NCI-H526 (cell line): ENCODE measurements at places on chromosomes 3 and 15.

DNA sequence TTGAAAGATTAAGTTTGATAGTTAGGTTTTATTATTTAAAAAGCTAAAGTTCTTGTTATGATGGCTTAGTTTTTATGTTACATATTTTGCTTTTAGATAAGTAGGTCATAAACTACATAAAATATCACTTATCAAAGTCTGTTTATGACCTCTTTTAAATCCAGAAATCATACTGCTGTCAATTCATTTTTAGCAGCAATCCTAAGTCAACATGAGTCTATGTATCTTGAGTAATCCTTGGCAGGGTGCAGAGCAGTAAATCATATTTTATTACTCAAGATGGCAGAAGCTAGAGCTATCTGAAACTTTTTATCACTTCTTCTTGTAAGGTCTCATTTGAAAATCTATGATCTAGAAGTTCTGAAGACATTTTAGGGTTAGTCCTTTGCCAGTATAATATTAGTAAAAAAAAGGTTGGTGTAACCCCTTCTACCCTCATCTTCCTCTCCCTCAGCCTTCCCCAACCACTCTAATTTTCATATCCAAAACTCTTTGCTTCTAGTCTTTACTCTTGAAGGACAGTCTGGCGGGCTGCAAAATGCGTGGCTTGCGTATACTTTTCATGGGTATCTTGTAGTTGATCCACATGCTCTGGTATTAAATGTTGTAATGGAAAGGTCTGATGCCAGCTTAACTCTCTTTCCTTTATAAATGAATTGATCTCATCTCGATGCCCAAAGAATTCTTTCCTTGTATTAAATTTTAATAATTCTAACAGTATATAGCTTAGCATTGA lies 134.0 kb upstream of the THRB start:
- DNase-seq, result no peak

GRCh38 chr3:11381141-11381540 lies 108.9 kb downstream of the ATG7 start:
- no peak for DNase-seq

GRCh38 chr15:53588773-53589172 lies 170.7 kb downstream of the WDR72 start:
- no peak for DNase-seq

DNA sequence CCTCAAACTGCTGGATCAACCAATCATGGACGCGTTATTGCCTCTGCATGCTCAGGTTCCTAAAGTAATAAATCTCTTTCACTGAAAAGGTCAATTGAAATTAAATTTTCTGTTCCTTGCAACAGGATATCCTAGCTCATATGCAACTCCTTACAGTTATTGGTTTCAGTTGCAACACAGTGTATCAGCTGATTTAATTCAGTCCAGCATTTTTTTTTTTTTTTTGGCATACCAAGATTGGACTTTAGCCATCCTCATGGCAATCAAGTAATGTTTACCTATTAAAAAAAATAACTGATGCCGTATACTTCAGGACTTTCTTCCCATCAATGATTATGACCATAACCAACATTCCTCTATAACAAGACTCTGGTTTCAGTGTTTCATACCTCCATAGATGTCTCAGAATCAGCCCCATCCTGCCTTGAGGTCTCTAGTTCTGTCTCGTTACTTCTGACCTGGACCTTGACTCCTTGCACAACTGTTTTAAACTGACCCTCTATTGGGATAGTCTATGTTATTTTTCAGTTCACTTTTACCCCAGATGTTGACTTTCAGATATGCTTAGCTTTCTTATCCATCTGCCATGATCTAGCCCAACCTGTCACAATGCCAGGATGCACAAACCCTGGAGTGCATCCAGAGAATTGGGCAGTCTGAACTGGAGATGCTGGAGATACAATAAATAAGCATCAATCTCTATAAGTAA lies 265.0 kb upstream of the GADL1 start:
- no peak for DNase-seq

- no peak for DNase-seq
Observed at GRCh38 chr3:51282931-51283330, 102.2 kb upstream of the MANF start.

DNA sequence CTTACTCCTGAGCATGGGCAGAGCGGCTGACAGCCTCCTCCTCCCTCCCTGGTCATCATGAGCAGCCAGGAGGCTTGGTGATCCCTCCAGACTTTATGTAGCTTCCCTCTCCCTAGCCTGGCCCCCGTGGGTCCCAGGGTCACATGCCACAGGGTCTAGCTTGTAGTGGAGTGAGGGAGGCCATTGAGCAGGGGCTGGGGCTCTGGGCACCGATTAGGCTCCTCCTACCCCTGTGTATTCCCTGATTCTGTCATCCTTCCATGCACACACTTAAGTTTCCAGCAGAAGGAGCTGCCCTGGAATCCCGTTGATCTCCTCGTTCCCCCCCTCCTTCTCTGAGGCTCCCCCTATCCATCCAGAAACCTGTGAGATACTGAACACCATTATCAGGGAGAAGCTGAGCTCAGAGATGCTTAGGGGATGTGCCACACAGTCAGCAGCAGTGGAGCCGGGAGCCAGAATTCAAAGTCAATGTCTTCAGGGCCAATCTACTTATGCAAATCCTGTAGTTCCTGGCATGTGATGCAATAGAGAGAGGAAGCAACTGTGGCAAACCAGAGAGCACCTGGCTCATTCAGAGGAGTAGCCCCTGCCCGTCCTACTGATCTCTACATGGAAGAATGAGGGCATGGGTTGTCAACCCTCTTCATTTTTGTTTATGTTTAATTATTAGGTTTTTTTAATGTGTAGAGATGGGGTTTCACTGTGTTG lies 17.2 kb downstream of the CCDC33 start:
- DNase-seq, result peak; percentile 52

GRCh38 chr15:22861161-22861560 lies 22.7 kb downstream of the NIPA2 start:
- no peak for DNase-seq

DNA sequence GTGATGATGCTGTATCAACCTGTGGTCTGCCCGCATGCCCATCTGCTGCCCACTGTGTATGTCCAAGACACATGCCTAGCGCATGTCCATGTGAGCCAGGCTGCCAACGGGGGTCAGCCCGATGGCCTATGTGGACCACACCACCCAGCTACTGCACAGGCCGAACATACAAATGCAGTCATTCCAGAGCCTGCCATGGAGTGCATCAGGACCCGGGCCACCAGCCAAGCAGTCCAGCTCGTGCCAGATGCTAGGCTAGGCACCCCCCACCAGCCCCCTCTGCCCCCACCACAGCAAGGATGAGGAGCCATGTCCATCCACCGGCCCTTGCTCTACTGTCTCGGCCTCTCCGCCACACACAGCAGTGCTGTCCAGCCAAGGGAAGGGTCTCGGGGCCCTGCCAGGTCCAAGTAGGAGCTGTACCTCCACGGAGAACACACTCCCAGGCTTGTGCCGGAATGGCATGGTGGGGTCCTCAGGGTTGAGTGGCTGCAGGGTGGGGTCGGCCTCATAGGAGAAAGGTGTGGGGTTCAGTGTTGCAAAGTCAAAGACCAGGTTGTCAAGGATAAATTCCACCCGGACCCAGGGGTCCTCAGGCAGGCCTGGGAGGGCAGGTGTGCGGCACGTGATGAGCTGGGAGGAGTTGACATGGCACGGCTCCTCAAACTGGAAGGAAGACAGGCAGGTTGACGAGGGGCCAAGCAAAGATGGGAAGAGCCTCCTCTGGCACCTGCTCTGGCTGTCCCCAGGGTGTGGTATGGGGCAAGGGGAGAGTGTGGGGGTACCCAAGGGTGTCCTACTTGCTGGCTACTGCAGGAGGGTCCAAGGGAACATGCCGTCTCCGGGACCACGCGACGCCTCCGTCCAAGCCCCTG lies 15.3 kb downstream of the PLXNB1 start:
- no peak for DNase-seq

DNA sequence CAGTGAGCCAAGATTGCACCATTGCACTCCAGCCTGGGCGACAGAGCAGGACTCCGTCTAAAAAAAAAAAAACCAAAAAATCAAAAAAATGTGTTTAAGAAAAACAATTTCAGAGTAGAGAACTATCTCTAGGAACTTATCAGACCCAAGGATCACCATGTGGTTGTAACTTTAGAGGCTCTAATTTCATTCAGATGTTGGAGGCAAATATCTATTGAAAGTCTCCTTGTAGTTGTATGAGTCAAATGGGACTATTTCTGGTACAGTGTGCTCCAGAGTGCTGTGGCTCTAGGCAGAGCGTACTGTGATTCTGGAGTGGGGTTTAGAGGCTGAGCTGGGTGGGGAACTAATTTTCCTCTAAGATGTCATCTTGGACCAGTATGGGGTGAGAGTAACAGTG lies 398.7 kb downstream of the SHQ1 start:
- DNase-seq, result no peak
